ENCODE measurements at places on chromosomes 4 and X.

- DNase-seq, result no peak
Measured at GRCh38 chrX:15398874-15399273, 14.7 kb upstream of the VEGFD start.

DNA sequence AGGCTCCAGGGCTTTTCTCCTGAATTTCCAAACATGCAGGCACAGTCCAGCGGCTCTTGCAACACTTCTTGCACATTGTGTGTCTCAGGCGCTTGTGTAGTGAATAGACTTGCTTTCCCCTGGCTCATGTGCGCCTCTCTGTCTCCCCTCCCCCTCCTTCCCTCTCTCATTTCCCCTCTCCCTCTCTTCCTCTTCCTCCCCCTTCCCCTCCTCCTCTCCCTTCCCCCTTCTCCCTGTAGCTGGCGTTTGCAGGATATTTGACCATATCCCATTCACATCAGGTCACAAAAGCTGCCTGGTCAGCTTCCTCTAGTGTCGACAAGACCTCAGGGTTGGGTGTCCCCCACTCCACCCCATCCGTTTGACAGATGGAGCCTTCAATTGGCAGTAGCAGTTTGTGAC, 2.4 kb downstream of the CHST7 start:
- no peak for DNase-seq

DNA sequence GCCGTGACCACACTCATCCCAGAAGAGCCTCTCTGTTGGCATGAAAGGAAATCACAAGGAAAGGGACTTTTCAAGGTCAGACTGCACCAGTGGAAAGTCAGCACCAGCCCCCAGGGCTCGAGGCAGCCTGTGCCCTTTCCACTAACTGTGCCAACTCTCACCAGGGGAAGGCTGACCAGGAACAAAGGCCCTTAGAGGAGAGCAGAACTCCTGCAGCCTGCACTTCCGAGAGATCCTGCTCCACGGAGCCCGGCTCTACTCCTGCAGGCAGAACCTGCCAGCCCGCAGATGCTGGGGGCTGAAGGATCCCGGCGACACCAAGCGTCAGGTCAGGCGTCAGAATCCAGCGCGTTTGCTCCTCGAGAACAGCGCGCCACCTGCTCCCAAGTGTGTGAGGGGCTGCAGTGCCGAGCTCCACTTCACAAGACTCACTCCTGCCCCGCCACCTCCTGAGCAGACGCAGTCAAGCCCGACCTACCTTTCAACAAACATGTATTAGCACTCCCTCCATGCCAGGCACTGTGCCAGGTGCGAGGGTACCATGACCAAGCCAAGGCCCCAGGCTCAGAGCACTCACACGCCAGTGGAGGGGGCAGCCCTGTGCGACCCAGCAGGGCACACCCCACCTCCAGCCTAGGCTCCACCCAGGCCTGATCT, 13.6 kb upstream of the HELT start:
- DNase-seq, result no peak

DNA sequence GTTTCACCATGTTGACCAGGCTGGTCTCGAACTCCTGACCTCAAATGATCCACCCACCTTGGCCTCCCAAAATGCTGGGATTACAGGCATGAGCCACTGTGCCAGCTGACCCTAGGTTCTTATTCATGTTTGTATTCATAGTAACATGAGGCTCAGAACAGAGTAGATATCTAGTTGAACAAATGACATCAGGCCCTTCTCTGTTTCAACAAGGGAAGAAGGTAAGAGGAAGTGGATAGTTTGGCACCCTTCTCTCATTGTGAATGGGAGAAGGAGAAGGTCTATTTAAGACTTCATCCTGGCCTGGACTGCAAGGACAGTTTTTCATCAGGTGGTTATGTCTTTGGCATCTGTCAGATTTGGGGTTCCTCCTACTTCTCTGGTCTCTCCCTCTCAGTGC, 13.8 kb downstream of the GJB1 start:
- no peak for DNase-seq

GRCh38 chr4:183118585-183118984, 19.5 kb downstream of the WWC2 start:
- no peak for DNase-seq

- no peak for DNase-seq
Measured at GRCh38 chr4:120329386-120329785, 262.7 kb upstream of the MAD2L1 start.

DNA sequence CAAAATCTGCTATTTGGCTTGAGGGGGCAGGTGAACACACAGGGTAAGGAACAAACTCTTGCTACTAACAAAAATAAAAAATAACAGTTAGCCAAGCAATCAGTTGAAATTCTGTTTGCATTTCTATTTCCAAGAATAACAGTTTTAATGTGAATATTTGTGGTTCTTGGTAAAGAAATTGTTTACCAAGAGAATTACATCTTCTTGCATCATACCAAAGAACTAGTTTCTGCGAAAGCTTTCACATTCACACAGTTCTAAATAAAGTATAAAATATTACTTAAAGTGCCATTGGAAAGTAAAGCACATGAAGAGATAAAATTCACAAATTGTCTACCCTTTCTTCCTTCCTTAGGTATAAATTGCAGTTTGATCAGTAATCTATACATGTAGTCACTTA, 54.4 kb downstream of the KLHL4 start:
- DNase-seq, result no peak

DNA sequence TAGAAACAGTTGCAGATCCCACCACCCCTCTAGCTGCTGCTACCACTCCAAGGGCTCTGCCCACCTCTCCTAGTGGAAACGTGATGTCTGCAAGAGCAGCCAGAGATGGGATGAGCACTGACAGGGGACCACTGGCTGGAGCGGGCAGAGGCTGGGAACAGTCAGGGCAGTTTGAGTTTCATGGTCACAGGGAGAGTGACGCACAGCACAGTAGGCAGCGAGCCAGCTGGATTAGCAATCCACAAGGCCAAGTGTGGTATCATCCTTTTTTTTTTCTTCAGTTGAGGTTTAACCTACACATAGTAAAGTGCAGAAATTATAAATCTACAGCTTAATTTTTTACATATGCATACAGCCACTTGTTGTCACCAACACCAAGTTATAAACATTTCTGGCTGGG, 6.4 kb upstream of the SCML2 start:
- DNase-seq, result no peak

DNA sequence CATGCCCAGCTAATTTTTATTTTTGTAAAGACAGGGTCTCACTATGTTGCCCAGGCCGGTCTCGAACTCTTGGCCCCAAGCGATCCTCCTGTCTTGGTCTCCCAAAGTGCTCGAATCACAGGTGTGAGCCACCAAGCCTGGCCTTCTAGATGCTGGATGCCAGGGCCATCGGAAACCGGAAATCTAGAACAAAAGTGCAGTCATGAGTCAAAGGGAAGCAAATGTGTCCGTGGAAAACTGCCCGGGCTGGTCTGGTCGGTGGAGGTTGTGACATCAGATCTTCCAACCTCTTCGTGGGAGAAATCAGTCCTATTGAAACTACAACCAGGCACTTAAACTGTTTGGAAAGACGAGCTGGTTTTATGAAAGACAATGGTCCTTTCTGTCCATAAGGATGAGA, 92.3 kb upstream of the SHOX start:
- DNase-seq, result no peak

- no peak for DNase-seq
Measured at GRCh38 chr4:3124070-3124767, 49.7 kb downstream of the HTT start.

DNA sequence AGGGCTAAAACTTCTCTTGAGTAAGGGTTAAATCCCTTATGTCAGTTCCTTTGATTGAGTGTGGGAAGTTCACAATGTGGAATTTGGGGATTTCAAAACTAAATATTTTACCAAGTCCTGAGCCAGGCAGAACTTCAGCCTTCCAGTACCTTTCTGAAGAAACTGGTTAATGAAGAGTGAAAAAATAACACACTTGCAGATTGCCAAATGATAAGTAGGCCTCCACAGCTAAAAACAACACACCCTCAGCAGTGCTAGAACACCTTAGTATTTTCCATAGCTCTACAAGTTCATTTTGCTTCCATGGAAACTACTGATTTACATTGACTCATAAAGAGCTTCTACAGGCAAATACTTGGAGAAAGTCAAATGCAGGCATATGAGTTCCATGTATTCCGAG, 326.8 kb downstream of the ZNF674 start:
- no peak for DNase-seq

DNA sequence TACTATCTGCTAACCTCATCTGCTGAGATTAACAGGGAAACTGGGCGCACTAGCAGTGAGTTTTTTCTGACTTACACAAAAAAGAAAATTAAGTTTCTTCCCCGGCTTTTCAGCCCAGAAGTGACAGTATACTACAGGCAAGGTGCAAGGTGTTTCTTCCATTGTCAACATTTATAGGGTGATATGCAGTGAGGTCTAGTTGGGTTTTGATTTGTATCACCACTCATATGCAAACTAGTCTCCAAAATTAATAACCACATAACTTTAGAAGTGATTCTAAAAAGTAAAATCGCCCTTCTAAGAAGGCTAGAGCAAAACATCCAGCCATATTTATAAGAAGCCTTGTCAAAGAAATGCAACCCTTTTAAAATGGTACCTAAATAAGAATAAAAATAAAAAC, 640.1 kb downstream of the ARAP2 start:
- DNase-seq, result no peak

Data from stimulated activated CD8-positive, alpha-beta memory T cell treated with anti-CD3 and anti-CD28 coated beads, Interleukin-7, amount 100 ng/mL, for 48 hours (primary cell).